ENCODE measurements at places on chromosomes 16 and 17.

DNA sequence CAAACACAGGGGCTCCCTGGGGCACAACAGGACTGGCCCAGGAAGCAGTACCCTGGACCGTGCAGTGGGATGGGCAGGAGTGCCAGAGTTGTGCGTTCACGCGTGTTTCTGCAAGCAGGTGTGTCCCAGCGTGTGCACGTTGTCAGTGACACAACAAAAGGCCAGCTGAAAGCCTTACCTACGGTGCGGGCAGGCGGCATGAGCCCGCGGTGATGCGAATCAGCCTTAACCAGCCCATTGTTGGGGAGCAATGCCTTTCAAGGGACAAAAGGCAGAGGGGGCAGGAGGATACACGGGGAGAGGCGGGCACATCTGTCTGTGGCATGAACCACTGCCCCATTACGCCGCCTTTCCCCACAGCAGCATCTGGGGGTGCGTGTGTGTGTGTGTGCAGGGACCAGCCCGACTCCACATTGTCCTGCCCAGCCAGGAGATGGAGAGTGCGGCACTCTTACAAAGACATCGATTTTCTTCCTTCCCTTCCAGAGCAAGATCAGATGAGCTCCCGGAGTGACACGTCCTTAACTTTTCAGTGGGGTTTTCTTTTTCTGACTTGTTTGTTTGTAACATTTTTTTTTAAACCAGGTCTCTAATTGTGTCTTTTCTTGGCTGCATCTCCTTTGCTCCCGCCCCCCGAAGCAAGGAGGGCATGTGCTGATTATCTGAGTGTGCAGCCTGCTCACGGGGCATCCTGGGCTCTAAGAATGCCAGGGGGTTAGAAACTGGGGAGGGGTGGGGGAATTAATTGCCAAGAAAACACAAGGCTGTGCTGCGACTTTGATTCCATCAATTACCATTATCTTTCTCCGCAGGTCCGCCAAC, 158.1 kb downstream of the ZNF423 start:
- no peak for DNase-seq

DNA sequence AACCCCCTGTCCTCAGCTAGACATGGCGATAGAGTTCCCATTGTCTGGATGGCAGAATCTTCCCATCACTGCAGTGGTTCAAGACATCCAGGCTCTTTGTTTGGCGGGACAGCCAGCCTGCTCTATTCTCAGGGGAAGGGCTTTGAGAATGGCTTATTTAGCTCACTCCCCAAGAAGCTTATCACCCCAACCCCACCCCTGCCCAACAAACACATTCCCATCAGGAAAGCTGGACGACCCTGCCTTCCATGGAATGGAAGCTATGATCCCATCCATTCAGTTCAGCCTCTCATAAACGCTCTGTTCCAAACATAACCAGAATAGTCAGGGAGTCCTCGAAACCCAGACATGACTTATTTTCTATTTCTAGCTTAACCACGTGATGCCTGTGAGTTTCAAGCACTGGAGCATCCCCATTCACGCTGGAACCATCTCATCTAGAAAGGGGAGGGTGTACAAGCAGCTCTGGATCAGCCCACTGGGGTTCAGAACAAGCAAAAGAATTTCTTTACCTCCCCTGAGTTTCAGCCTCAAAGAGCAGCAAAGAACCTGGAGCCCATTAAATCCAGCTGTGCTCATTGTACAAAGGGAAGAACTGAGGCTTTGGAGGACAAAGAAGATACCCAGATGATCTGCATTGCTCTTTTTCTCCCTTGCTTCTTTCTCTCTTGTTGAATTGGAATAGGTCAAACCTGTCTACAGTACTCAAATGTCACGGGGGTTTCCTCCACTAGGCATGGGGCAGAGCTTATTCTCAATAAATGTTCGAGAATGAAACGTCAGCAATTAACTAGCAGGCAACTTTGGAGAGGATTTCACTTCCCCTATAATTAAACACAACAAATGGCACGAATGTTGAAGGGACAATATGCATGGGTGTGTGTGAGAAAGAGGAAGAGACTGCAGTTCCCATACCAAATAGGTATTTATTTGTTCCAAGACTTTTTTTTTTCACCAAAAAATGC, 93.1 kb downstream of the XYLT1 start:
- no peak for DNase-seq

DNA sequence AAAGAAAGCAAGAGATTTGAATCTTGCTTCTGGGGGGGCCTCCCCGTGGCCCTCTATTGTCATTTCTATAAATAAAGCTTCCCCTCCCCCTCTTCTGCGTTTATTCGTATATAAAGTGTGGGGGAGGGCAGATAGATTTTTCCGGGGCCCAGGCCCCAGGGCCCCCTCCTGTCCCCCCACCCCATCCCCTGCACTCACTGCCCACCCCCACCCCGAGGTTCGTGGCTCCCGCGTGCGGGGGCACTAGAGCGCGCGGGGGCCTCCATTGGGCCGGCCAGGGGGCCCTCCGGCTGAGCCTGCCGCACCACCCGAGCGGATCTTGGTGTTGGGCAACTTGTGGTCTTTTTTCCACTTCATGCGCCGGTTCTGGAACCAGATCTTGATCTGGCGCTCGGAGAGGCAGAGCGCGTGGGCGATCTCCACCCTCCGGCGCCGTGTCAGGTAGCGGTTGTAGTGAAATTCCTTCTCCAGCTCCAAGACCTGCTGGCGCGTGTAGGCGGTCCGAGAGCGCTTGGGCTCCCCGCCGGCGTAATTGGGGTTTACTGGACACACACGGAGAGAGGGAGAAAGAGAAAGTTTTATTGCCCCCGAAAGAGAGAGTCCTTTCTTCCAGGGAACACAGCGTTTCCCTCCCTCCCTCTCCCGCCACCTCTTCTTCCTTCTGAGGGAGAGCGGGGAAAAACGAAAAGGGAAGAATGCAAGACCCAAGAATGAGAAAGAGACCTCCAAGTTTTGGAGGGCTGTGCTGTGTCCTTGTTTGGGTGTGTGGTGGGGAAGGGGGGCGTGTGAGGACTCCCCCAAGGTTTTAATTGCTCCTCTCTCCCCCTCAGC, 1.5 kb downstream of the HOXB4 start:
- DNase-seq, result no peak

GRCh38 chr16:11312718-11313492, 31.8 kb upstream of the PRM1 start:
- DNase-seq, result peak; percentile 16

DNA sequence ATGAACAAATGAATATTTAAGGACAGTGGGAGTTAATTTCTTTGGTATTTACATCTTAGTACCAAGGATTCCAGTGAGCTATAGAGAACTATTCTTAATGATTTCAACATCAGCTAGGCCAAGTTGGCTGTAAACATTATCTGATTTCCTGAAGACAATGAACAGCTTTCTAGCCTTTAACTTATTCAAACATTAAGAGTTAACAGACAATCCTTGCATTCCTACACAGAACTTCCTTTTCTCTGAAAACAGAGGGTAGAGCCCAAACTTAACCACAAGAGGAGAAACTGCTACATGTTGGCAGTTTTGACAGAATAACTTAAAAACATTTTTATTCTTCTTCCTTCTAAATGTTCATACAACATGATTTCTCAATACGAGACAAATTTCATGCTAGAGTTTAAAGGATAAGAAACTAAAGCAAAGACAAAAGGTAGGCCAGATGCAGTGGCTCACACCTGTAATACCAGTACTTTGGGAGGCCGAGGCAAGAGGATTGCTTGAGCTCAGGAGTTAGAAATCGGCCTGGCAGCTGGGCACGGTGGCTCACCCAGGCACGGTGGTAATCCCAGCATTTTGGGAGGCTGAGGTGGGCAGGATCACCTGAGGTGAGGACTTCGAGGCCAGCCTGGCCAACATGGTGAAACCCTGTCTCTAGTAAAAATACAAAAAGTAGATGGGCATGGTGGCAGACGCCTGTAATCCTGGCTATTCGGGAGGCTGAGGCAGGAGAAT, 4.4 kb downstream of the CRLF3 start:
- no peak for DNase-seq

- DNase-seq, result no peak
These were observed 22.8 kb upstream of the MTMR4 start for GRCh38 chr17:58537266-58537665.

Data from CD4-positive, alpha-beta memory T cell (primary cell).